ENCODE measurements at places on chromosomes 2 and 18.

- DNase-seq: no peak
Measured at GRCh38 chr2:227177592-227178336, 13.3 kb downstream of the COL4A3 start.

GRCh38 chr2:7609974-7610373 lies 692.8 kb downstream of the RNF144A start:
- no peak for DNase-seq

GRCh38 chr18:44895176-44895798 lies 214.6 kb downstream of the SETBP1 start:
- DNase-seq: no peak

DNA sequence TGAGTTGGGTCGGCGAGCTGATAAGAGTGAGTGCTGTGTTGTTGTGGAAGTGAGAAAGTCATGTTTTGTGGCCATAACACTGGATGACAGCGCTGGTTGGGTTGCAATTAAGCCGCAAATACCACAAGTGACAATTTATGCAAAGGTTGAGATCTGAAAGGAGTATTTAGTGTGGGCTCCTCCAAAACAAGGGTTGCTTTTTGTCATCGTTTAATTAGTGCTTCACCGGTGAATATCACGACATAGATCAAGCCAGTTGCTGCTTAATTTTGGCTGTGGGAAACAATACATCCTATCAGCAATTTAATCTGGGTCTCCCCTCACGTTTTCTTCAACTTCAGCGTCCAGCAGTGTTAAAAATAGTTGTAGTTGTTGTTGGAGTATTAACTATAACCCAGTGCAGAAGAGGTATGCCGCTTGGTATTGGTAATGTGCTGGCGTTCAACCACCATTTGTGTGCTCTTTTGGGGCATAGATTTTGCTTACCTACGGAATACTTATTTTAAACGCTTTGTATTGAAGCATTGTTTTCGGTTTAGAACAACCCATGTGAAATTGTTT lies 662 bp downstream of the ACVR2A start:
- DNase-seq: no peak

- DNase-seq: no peak
Measured at GRCh38 chr18:12336887-12337286, 28.8 kb downstream of the TUBB6 start.

DNA sequence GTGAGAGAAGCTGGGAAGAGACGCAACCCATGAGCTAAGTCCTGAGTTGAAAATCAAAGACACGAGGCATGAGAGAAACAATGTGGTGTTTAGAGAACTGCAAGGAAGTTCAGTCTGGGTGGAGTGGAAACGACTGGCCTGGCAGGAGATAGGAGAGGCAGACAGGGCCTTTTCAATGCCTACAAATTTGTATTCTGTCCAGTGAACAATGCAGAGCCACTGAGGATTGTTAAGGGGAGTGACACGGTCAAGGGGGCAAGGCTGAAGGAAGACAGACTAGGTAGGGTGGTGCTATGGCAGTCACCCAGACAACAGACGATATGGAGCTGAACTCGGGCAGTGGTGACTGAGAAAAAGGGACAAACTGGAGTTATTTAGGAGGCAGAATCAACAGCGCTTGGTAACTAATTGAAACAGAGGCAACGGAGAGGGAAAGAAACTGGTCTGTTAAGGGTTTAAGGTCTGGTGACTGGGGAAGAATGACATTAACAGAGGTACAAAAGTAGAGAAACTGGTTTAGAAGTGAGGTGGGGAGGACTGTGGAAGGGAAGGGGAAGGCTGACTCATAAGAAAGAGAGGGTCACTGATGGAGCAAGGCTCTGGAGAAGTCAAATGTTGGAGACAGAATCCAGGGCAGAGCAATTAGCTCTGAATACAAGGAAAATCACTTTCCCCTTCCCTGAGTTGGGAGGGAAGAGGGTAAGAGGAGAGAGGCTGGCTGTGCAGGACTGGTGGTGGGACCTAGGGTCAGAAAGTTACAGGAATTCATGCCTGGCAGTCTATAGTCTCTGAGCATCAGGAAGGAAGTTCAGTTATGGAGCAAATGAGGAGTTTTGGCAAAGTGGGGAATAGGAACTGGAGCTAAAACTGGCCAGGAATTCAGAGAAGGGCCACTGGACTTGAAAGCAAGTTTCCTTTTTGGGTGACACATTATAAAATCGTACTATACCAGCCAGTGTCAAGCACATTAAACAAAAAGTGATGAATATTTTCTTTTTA lies 63.4 kb upstream of the CHRNA1 start:
- no peak for DNase-seq

DNA sequence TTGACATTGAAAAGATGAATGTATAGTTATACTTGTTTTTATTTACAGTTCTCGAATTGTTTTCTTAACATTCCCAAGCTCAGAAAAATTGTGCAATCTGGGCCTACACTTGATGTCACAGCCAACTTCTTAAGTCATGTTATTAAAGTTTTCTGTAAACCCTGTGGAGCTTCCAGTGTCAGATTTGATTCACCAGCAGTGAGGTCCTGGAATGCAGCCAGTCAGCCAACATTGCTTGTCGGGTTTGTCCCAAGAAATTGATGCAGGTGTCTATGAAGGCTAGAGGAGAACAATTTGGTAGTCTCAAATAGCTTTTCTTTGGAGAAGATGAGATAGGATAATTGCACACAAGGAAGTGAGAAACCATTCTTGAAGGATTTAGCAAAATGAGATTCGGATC lies 732.2 kb downstream of the DPP10 start:
- DNase-seq: no peak

GRCh38 chr2:11520092-11520693 lies 13.7 kb upstream of the GREB1 start:
- no peak for DNase-seq

DNA sequence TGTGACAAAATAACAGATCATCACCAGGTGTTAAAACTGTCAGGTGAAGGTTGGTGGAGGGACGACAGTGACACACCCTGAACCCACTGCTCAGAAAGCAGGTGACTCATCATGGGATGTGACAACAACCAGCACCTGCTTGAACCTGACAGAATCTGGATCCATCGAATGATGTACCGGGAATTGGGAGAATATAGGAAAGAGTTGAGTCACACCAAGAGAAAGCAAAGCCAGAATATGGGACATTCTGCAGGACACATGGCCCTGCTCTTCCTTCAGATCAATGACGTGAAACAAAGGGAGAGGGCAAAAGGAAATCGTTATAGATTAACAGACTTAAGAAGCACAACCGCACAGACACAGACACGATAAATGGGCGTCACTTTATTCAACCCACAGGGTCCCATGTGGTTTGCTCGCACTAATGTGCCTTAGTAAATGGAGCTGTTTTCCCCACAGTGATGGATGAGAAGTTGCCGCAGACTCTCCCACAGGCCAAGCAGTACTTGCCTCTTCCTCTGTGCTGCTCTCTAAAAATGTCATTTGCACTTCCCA lies 100.1 kb downstream of the CRACDL start:
- no peak for DNase-seq

DNA sequence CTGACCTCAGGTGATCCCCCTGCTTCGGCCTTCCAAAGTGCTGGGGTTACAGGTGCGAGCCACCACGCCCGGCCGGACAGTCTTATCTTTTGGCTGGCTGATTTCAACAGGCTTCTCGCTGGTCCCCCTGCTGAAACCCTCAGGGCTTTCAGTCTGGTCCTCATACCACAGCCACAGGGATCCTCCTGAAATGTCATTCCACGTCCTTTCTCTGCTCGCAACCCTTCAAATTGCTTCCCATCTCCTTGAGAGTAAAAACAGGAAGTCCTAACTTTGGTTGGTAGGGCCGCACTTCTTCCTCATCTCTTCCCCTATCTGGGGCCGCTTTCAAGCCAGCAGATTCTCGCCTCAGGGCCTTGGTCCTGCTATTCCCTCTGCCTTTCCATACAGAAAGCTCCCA lies 1.4 kb upstream of the CAB39 start:
- DNase-seq: no peak

DNA sequence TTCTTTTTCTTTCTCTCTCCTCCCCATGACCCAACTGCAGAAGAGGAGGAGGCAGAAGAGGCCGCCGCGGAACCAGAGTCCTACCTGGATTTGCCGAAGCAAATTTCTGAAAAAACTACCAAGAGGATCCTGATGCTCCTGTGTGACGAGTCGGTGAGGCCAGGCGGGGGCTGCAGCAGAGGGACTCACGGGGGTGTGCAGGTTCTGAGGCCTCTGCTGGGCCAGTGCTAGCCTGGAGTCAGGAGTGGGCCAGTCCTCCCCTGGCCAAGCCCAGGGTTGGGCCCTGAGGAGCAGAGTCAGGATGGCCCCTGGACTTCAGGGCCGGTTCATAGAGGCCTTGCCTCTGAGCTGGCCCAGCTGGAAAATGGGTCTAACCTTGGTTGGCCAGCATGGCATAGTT lies 29.3 kb downstream of the OTOF start:
- DNase-seq: no peak

- no peak for DNase-seq
Measured at GRCh38 chr18:731185-731584, 18.8 kb upstream of the ENOSF1 start.

DNA sequence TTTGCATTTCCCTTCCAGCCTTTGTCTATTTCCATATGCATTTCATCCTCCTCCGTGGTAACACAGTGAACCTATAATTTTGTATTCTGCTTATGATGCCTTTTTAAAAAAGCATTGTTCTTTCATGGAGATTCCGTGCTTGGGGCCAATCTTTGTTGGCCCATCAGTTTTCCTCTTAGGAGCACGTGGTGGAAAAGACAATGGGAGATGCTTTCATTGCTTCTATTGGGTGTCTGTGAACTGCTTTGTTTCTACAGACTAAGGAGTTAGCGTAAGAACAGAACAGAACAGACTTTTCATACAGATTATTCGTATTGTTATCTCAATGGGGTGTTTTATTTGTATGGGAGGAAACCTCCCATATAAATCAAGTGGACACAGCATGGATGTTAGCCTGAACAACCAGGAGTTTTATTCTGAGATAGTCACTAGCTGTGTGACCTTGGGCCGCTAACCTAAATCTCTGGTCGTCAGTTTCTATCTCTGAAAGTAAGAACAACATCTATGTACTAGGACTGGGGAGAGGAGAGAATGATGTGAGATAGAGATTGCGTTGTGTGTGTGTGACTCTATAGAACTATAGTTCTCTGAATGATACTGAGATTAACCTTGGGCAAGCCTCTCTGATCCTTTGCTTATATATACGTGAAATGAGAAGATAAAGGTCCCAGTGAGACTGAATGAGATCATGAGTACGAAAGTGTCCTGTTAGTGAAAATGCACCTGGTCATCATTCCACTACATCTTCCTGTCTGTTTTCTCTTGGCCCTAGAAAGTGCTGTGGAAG lies 22.9 kb upstream of the YWHAQ start:
- no peak for DNase-seq

DNA sequence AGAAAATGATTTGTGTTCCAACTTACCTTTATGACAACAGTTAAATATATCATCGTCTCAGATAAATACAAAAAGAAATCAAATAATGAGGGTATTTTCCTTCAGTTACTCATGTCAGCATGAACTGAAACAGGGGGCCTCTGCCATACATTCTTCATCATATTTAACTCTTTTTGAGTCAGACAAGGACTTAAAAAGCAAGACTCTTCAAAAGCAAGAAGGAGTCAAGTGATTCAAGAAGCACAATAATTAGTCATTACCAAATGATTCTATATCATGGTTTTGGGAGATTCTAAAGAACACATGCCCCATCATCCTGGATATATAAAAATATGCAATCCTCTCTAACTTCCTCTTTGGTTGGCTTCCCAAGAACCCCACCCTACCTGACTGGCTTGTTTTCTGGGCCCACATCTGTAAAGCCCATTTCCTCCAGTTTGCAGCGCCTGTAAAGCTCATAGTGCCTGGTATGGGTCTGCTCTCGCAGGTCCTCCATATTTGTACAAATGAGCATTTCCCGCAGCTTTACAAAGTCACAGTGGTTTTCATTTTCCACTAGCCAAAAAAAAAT lies 49.7 kb downstream of the SEPTIN10 start:
- DNase-seq: no peak

GRCh38 chr18:13629841-13630715 lies 96.3 kb downstream of the FAM210A start:
- no peak for DNase-seq

DNA sequence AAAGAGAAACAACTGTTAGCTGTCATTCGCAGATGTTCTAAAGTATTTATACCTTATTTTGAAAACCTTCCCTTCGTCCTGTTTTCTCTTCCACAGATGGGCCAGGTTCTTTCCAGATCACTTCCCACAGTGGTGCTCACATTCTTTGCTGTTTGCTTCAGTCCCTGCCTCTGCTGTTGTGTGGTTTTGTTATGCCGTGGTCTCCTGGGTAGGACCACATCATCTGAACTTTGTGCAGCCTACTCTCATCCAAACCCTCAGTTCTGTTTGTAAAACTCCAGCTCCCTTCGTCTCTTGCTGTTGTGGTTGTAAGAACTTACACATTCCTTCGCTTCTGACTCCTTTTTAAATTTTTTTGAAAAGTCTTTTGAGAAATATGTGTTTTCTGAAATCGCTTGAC lies 38.1 kb downstream of the ZNF236 start:
- DNase-seq: no peak

DNA sequence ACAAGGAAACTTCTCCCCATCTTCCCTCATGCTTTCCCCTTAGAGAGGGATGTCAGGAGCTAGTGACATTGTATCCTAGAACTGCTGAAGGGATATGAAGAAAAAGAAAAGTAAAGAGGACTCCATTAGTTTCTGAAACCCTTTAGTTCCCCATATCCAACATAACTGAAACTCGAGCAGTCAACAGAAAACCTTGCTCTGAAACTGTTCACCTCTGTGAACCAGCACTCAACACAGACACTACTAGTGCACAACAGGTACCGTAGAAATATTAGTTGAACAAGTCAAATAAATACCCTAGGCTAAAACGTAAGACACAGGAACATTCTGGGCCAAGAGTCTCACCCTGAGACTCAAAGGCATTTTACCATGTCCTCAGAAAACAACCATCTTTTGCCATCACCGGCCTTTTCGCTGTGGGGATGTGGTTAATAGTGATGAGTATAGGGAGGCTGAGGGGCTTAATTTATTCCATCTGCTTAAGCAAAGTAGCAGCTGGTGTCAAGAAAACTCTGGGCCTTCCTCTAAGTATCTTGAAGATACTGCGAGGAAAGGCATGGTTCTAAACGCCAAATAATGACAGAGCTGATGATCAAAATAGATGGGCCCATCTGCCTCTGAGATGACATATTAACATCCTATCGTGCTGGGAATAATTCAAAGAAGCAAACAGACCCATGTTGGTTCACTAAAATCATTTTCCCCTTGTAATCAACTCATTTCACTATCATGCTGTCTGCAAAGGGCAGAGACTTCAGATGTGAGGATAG lies 156.8 kb downstream of the STK39 start:
- no peak for DNase-seq

GRCh38 chr2:240183006-240183874 lies 42.8 kb upstream of the OTOS start:
- no peak for DNase-seq

DNA sequence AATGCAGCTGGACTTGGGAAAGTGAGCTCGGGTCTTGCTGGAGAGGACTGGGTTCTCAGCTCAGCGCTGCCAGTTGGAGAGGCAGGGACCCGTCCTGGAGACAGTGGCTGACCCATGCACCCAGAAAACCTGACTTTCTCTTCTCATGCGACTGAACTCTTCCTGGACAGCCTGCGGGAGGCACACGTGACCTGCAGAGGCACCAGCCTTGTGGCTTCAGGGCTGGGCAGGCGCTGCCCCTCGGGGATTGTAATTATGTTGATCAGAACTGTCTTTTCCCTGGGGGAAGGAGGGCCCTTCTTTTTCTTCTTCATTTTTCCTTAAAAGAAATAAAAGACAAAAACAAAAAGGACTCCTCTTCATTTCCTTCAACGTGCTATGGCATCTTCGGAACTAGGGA lies 198.1 kb downstream of the VAPA start:
- DNase-seq: no peak

All from activated CD8-positive, alpha-beta memory T cell treated with anti-CD3 and anti-CD28 coated beads for 24 hours (primary cell).